Effector memory CD4-positive, alpha-beta T cell (primary cell): ENCODE measurements at places on chromosomes 12 and 14.
A peak's percentile ranks its signal among the peaks of the same experiment; 100 is the strongest.

DNA sequence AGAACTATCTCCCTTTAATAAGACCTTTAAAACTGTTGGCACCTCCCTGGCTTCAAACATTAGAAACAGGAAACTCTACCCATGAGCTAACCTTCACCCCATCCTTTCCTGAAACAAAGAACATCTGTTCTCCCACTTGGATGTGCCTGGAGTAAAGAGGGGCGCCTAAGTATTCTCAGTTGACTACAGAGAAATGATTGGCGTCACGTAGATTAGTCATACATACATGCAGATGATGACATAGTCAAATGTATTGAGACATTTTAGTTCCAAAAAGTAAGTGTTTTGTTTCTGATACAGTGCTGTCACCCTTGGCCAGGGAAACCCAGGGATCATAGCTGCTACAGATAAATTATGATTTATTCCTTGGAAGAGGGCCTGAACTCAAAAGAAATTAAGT lies 260.0 kb upstream of the PLEKHG7 start:
- no peak for DNase-seq

DNA sequence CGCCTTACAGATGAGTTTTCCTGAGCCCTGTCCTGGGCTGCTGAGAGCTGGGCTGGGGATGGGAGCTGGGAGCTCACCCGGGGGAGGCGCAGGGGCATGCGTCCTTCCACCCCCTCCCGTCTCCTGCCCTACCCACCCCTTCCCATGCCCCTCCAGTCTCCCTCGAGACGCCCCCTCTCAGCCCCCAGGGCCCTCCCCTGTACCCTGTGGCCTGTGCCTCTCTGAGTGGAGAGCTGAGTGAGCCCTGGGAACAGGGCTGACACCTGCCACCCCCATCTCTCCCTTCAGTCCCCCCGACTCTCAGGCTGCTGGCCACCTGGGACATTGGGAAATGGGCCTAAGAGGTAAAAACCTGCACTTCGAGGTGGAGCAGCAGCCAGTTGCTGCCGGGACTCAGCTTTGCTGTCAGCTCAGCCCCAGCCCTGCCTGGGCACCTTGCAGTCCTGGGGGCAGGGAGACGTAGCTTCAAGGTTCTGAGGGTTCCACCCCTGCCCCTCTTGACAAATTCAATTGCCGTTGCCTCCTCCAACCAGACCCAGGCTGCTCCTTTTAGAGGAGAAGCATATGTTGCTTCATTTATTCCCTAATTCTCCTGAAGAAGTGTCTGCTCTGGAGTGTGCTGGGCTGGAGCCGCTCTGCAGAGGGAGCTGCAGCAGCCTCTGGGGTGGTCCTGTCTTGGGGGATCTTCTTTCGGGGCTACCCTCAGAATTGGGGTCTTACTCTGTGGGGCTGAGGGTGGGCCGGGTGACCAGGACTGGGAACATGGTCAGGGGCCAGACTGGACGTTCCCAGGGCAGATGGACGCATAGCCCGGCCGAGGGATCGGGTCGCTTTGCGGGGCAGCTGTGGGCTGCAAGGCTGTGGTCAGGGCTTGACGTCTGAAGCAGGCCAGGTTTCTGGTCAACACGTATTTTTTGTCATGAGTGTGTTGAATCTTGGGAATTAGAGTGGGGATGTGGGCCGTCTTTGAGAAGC lies 141.4 kb downstream of the ADGRD1 start:
- DNase-seq = no peak

- DNase-seq = peak; percentile 5
Observed at GRCh38 chr12:62123721-62124203, 136.4 kb upstream of the USP15 start.

DNA sequence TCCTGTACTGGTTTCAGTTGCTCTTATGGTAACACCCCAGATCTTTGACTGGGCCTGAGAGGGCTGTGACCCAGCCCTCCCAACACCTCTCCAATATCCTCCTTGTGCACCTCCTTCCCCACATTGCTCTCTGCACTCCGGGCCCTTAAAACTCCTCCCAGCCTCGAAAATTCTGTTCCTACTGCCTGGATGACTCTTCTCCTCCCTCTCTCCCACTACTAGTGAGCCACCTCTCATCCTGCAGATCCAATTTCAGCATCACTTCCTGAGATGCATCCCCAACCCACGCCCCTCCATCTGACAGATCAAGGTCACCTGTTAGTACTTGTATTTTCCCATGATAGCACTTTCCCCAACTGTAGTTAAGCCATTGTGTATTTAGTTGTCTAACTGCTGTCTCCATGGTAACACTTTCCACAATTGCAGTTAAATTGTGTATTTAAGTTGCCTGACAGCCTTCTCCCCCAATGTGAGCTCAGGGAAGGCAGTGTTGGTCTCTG lies 11.5 kb upstream of the NT5DC3 start:
- no peak for DNase-seq

- DNase-seq = no peak
Observed at GRCh38 chr12:100128512-100128908, 14.2 kb downstream of the BLTP3B start.

DNA sequence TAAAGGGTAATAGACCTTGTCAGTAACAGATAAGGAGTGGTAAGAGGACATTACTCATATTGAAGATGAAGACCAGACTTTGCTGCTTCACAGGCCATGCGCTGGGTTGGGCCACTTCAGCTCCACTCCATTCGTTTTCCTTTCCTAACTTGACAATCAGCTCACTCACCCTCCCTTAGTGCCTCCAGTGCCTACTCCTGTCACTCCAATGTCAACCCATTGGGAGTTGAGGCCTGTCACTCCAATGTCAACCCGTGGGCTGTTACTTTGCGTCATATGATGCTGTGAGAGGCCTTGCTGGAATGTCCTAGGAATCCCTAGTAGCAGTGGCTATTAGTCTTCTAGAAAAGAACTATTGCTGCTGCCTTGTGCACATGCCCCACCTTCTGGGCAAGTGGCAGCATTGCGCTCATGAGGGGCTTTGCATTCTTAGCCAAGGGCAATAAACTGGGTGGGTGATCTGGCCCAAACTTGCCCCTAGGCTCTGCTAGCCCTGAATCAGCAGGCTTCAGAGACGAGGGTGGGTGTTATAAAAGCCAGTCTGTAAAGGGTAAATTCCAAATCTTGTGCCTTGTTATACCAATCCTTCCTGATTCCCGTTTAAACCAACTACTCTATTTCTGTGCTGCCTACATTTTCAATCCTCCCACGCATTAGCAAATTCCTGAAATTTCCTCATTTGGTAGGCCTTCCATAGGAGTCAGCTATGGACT lies 36.1 kb downstream of the BAZ2A start:
- DNase-seq = peak; percentile 43

DNA sequence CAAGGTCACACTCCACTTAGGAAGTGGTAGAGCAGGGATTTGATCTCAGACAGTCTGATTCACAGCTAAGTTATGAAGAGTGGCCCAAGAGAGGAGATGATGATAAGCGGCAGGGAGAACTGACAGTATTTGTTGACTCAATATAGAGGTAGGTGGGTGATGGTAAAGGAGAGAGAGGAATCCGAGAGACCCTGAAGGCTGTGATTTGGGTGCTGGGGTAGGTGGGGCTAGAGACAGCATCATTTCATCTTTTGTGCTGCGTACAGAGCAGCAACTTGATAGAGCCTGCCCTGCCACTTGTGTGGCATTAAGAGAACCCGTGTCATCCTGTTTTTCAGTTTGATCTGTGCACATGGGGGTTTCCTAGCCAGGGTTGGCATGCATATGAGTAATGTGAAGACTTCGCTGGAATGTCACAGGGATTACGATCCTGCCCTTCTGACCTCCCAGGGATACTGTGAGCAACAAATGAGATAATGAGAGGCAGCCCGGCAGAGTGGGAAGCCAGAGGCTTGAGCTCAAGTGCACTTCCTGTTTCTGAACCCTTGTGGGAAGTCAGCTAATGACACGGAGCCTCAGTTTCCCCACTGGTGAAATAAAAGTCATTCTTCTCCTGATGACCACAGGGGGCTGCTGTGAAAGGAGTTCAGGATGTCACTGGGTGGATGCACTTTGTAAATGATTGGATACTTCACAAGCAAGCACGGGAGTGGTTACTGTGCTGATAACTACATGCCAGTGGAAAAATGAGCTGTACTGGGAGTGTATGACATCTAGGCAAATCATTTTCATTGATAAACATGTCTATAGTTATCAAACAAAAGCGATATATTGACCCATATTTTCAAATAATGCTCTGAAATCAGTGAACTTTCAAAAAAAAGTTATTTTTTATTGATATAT lies 59.5 kb upstream of the IGF1 start:
- no peak for DNase-seq

- no peak for DNase-seq
Observed at GRCh38 chr14:55581342-55581771, 1.4 kb downstream of the KTN1 start.

DNA sequence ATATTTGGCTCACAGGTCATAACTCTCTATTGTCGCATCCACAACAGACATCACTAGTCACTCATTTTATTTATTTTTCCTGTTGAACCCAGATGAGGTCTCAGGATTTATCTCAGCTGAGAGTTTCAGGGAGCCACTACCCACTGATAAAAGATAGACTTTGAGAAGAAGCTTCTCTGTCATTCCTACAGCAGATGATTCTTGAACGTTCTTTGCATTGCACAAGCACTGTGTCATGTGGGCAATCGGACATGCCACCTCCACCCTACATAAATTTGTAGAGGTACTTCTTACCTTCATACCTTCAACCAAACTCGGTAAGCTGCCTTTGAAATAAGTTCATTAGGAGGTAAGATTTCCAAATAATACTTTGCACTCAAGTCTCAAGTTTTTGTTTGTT lies 627.9 kb upstream of the TBX3 start:
- no peak for DNase-seq

- DNase-seq = no peak
Observed at GRCh38 chr12:29147731-29148595, 1.1 kb upstream of the FAR2 start.

- no peak for DNase-seq
Observed at GRCh38 chr12:19382563-19382962, 56.7 kb upstream of the AEBP2 start.

GRCh38 chr14:22821193-22822015 lies 6.2 kb upstream of the SLC7A7 start:
- DNase-seq = no peak

DNA sequence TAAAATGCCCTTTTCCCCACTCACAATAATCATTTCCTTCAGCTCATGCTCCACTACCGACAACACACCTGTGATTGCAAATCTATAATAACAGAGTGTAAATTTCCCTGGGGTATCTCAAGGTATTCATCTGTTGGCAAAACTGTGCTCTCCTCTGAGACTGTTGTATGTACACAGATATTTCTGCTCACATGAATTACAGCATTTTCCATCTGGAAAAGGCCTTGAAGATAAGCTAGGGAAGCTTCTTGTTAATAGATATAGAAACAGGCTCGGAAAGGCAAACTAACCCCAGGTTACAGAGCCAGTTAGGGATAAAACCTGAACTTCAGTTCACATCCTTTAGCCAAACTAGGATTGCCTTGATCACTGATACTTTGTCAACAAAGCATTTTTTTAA lies 210.4 kb upstream of the KRR1 start:
- no peak for DNase-seq

DNA sequence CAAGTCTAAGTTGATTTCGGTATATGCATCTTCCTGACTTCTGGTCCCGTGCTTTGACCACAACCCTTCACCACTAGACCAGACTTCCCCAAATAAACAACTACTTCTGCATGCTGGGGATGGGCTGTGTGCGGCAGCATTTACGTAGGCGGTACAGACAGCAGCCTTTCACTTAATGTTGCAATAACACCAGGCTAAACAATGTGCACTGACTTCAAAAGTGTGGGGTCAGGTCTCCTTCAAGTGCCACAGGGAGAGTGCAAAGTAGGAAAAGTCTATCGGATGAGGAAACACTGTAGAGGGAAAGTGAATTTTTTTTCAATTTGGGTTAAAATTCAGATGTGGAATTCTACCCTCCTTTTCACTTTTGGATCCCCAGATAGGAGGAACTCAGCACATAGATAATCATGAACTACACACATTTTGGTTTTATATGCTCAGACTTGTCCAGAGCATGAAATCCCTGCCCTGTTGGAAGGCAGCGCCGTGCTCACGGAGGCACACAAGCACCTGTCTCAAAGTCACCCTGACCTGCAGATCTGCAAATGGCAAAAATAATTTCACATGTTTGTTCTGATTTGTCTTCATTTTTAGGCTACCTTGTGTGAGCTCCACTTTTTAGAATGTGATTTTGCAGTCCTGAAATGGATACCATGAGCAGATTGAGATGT lies 3.6 kb upstream of the FOS start:
- DNase-seq = peak; percentile 71

DNA sequence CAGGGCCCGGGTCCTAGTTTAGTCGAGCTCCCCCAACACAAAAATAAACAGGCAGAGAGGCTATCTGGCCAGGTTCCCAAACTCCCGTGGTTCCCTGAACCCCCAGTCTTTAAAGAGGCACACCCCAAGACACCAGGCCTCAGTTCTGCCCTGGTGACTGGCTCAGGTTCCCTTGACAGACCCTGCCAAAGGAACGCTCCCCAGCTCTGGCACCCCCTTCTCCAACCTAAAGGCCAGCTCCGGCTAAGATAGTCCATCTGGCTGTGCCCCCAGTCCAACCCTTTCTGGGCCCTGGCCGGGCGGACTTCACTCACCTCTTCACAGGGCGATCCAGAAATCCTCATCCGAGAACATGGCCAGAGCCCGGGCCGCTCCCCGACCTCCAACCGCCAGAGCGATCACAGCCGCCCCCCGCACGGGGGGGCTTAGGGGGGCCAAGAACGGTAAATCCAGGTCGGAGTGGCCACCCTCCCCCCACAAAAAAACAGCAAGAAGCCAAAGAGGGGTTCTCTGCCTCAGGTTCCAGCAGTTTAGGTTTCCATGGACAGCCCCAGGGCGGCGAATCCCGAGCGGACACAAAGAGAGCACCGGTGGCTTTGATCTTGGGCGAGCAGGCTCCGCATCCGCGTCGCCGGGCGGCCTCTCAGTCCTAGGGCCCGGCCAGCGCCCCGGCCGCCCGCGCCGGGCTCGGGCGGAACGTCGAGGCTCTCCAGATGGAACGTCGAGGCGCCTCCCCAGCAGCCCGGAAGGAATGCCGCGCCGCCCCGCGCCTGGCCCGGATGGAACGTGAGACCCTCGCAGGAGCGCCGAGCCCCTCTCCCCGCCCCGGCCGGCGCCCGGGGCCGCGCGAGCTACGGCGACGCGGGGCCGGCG lies 1.1 kb downstream of the KMT2D start:
- no peak for DNase-seq

DNA sequence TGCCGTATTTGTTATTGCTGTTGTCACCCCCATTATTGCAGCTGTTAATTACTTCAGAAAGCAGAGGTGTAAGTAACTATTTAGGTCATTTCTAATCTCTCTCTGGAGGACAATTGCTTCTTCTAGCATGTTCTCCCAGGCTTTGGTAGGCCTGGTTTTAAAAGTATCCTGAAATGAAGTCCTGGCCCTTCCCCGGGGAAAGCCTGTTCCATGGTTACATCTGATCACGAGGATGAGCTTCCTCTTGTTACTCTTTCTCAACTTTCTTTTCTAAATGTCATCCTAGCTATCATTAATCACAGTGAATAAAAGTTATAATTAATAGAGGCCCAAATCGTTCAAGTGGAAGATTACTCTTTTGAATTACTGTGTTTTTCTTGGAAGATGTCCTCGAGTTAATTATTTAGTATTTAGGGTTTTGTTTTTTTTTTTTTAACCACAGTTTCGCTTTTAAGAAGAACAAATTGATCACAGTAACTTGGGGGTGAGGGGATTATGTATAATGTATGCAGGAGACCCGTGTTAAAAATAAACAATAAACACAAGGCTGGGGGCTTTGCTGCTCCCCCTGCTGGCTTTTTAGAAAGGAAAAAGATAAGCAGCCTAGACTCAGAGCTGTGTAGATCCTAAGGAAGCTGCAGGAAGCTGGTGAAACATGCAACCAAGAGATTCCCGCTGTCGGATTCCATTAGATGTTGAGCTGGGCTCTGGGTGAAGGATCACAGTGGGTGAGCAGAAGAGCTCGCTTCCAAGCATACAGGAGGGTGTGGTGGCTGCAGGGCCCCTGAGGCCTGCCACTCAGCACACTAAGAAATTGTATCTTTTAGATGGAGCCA lies 420.1 kb downstream of the FUT8 start:
- DNase-seq = no peak
